ENCODE measurements at places on chromosomes 2 and 18.

- no peak for DNase-seq
These were observed 70.0 kb upstream of the PPP1CB start for GRCh38 chr2:28681606-28682005.

GRCh38 chr2:206408323-206409320 is 34.7 kb upstream of the ADAM23 start:
- no peak for DNase-seq

DNA sequence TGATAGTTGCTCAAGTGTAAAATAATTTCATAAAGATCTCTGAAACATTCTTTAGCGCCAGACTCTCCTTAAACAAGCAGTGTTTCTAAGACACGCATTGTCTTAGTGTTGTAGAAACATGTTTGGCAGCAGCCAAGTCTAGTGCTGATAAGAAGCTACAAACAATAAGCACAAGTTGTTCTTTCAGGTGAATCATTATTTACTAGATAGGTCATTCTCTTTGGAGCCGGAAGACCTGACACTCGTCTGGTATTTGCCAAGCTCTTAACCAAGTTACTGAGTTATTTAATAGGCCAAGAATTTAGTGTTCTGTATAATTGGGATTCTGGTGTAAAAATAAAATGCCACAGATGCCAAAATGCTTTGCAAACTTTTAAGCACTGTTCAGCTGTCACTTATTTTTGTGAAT is 852.1 kb downstream of the CPS1 start:
- DNase-seq, result no peak

GRCh38 chr2:31193806-31194205 is 23.5 kb downstream of the CAPN14 start:
- DNase-seq, result no peak

- DNase-seq, result no peak
These were observed 33.1 kb upstream of the YPEL5 start for GRCh38 chr2:30113617-30114293.

DNA sequence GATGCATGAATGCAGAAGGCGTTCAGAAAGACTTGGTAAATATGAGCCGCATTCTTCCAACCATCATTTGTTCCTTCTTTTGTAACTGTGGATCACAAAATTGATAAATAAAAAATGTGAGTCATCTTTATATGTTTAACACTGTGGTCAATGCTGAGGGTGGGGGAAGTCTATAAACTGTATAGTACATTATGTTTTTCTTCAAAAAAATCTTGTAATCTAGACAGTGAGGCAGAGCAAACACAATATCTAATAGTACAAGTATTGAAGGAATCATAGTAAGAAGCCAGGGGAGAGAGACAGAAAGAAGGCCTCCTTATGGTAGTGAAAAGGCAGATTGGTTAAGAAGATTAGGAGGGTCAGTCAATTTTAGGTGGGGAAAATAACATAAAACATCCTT is 30.7 kb upstream of the CALCRL start:
- no peak for DNase-seq

DNA sequence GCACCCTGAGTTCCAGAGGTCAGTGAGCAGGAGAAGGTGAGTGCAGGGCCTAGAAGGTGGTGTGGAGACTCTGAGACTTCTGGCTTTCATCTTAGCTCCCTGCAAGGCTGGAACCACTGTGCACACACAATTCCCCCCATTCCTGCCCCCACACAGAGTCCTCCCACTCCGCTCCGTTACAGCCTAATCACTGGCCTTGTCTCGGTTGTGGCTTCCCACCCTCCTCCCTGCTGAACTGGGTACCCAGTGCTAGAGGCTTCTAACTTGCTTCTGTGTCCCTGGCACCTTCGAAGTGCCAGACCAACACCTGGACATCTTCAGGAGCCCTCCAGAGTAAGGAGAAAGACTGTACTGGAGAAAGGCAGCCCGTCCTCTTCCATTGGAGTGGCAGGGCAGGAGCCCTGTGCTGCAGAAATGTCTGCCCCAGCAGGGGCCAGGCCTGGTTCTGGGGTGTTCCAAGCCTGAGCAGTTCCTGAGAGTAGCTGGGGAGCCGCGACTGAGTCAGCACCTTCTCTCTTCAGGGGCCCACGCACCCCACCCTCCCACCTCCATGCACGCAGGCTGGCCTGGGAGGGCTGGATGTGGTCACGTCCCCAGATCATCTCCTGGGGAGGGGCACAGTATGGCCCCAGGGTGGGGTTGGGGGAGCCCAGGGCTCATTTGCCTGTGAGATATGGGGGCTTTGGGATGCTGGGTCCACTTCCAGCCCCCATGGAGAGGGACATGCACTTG is 23.4 kb downstream of the CROCC2 start:
- no peak for DNase-seq

DNA sequence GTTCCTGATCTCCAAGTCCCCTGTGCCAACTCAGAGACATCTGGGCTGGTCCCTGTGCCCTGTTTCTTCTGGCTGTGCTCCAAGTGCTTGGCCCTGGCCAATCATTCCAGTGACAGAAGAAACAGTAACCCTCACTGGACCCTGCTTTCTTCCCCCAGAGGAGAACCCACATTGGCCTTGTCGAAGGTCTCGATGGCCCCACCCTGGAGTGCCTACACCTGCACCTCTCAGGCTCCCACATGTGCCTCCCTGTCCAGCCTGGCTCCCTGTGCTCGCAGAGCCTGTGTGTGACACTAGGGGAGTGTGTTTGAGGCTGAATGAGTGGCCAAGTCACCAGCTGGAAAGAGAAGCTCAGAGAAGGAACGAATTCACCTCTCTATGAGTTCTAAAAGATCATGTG is 5.9 kb upstream of the MAL start:
- DNase-seq, result no peak

DNA sequence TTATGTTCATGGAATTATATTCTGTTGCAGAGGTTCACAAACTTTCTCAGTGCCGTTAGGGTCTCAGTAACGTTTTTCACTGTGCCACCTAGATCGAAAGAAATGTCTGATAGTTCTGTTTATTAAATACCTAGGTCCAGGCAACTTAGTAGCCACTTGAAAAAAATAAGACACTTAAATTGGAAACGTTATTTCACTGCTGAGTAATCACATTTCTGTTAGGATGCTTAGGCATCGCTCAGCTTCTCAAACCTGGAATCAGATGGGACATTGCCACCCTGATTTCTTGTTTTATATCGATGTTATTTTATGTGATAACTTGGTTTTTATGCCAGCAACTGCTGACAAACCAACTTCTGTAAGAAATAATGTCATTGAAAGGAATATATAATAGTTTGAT is 36.0 kb downstream of the ACTR3 start:
- no peak for DNase-seq

GRCh38 chr2:25788457-25788856 is 89.8 kb downstream of the ASXL2 start:
- DNase-seq, result no peak

GRCh38 chr18:13823707-13824395 is at the start of gene MC5R:
TSS of gene MC5R (plus strand) at chr18:13824149. CDS start at chr18:13825766, 1,617 bp downstream.
- DNase-seq, result peak; percentile 74

DNA sequence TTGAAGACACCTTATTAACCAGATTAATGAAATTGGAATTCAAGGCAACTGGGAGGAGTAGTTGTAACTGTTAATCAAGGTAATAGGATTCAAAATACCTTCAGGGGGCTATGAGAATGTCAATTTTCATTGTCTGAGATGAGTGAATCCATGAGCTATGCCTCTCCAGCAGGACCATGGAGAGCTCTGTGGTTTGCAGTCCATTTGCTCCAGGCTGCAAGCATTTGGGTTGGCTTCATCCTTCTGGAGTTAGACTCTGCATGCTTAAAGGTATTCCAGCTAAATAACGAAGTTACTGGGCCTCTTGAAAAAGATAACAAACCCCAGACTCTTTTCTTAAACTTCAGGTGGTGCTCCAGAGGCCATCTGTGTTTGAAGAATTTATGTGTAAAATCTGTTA is 207.1 kb upstream of the SLC8A1 start:
- peak; percentile 20 for DNase-seq

DNA sequence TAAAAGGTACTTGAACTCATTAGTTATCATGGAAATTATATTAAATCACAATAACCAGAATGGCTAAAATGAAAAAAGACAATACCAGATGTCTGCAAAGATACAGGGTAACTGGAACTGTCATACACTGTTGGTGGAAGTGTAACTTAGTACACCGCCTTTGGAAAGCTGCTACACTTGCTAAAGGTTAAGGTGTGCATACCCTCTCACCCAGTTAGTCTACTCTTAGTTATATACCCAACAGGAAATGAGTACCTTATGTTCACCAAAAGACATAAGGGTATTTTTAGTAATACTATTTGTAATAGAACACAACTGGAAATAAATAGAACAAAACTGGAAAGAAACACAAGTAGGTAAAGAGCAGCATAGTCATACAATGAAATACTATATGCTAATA is 155.8 kb upstream of the THUMPD2 start:
- DNase-seq, result no peak

GRCh38 chr2:74742471-74742870 is 88.4 kb downstream of the SEMA4F start:
- DNase-seq, result no peak

DNA sequence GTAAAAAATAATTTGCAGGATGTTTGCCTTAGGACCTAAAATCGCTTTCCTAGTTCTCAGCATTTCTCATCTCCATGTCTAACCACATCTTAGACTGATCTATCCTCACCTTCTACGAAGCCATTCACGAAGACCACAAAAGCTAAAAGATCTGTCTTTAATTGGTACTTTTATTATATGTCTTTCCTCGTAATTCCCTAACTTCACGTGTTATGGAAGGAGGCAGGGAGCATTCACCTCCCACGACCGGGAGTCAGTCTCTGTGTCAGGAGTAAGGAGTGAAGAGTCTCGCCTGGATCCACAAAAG is 1.6 kb downstream of the DLGAP1 start:
- DNase-seq, result no peak

- DNase-seq, result no peak
These were observed 584.3 kb downstream of the ADCYAP1 start for GRCh38 chr18:1488957-1489356.

- no peak for DNase-seq
These were observed 13.6 kb downstream of the TLK1 start for GRCh38 chr2:171147081-171147480.

GRCh38 chr2:71706836-71707235 is 253.5 kb downstream of the DYSF start:
- DNase-seq, result no peak

- DNase-seq, result no peak
These were observed 376.8 kb upstream of the NT5C1B start for GRCh38 chr2:18966131-18966530.

- peak; percentile 29 for DNase-seq
These were observed 643 bp downstream of the PLCL1 start for GRCh38 chr2:197804758-197805714.

- no peak for DNase-seq
These were observed 61.6 kb downstream of the SNORC start for GRCh38 chr2:232931636-232932035.

- no peak for DNase-seq
These were observed 96.8 kb downstream of the DNAH6 start for GRCh38 chr2:84613082-84613481.

GRCh38 chr2:38635139-38635538 is 30.8 kb upstream of the GALM start:
- no peak for DNase-seq

DNA sequence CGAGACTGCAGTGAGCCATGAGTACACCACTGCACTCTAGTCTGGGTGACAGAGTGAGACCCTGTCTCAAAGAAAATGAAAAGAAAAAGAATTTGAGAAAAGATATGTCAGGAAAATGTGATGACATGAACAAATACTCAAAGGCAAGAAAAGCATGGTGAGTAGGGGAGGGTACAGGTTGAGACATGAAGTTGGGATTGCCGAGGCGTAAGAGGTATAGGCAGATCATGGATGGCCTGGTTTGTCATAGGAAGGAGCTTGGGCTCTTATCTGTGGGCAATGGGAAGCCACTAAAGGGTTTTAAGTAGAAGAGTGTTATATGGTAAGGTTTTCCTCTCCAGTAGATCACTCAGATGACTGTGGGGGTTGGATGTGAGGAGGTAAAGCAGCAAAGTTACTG is 32.3 kb downstream of the SPAST start:
- DNase-seq, result no peak

DNA sequence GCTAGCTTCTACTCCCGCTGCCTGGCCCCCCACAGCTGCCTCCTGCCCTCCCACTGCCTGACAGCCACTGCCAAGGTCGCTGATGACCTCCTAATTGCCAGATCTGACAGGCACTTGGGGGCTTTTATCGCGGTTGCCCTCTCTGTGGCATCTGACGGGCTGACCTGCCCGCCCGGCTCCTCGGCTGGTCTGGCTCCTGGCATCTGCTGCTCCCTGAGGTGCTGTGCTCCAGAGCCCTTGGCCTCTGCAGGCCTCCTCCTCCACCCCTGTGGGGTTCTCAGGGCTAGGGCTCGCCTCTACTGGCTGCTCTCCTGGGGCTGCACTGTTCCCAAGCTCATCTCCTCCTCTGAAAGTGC is 43.1 kb downstream of the INHBB start:
- no peak for DNase-seq

GRCh38 chr2:96153291-96153713 is 8.1 kb upstream of the DUSP2 start:
- no peak for DNase-seq

- DNase-seq, result no peak
These were observed 28.5 kb upstream of the RALBP1 start for GRCh38 chr18:9446839-9447238.

DNA sequence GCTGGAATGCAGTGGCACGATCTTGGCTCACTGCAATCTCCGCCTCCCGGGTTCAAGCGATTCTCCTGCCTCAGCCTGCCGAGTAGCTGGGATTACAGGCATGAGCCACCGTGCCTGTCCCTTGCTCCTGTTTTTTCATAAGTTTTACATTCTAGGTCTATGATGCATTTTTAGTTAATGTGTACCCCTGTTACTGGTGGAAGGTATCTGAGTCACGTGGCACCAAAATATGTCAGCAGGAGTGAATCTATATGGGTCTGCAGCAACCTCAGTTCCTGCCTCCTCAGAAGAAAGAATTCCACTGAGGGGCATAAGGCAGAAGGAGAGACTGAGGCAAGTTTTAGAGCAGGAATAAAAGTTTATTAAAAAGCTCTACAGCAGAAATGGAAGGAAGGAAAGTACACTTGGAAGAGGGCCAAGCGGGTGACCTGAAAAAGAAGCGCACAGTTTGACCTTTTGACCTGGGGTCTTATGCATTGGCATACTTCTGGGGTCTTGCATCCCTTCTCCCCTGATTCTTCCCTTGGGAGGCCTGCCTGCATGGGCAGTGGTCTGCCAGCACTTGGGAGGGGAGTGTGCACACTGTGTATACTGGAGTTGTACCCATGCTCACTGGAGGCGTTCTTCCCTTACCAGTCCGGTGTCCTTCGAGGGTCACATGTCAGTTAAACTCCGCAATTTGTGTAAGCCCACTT is 1.1 kb upstream of the MFSD2B start:
- DNase-seq, result no peak

DNA sequence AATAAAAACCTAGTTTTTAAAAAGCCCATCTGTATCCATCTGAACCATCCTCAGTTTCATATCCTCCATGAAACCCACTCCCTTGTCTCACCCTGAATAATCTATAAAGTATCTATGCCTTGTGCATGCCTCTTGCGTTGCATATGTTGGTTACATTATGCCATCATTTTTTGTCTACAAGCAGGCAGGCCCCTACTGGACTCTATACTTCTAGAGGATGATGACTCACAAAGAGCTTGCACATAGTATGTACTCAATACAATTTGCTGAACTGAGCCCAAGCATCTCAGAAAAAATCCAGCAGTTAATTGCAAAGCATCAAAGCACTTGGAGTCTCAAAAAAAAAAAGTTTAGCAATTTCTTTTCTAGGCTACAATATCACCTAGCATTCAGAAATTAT is 95.6 kb downstream of the DYM start:
- no peak for DNase-seq
